ENCODE measurements at places on chromosomes 6 and 20.

DNA sequence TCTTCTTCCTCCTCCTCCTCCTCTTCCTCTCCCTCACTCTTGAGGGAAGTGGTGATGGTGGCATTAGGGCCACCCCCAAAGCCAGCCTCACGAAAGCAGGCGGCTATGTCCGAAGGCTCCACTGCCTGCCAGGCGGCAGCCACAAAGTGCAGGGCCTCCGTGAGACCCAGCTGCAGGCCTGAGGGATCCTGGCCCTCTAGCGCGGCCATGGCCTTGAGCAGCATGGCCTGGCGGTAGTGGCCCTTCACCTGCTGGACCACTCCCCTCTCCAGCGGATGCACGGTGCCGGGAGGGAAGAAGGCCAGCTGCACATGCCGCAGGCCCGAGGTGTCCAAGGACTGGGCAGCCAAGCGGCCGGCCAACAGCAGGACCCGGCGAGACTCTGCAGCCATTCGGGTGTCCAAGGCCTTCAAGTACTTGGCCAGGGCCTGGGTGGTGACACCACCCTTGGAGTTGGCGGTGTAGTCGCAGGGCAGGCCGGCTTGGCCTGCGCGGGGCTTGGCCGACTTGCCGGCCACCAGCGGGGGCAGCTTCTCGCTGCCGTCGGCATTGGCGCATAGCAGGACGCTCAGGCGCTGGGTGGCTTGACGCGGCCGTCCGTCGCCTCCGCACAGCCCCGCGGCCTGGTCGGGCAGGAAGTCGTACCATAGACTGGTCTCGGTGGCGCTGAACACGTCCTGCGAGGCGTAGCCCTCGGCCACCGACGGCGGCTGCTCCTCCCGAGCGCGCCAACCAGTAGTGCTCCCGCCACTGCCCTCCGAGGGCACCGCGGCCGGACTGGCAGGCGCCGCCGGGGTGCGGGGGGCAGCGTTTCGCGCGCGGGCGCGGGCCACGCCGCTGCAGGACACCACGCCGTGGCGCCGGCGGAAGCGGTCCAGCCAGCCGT is 1.1 kb downstream of the CENPB start:
- peak; percentile 63 for DNase-seq

- DNase-seq: peak; percentile 23
Observed at GRCh38 chr20:17624551-17625245, 54.8 kb downstream of the DSTN start.

GRCh38 chr6:7135755-7136154 is 28.0 kb downstream of the RREB1 start:
- DNase-seq: no peak

GRCh38 chr6:10276660-10277287 is 138.1 kb downstream of the TFAP2A start:
- no peak for DNase-seq

DNA sequence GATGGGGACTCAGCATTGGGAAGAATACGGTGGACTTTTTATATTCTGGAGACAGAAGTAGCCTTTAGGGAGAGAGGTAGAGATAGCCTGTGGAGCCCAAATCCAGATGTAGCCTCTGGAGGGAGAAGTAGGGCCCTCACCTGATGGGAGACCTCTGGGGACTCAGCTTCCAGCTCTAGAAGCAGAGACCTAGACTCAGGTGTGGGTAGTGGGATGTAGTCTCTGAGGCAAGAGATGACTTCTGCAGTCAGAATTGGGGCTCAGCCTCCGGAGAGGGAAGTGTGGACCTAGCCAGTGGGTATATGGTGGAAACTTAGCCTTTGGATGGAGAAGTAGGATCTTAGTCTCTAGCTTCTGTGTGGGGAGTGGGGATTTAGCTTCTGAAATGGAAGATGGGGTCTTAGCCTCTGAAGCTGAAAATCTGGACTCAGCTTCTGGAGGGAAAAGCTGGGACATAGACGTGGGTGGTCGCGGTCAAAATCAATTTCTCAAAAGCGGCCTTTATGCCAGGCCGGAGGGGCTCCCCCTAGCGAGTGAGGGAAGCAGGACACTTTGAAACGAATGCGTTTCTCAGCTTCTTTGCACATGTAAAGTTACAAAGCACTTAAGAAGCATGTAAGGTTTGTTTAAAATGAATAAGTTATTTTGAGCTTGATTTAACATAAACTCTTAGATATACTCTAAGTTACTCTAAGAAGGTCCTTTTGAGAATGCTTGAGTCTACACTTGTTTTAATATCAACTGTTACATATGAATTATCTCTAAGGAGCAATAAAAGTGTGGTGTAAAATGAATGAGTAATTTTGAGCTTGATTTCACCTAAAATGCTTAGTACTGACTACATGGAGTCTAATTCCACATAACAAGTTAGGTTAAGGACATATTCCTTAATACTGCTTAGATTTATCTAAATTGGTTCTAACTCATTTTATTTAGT is 12.9 kb upstream of the ZNF343 start:
- DNase-seq: no peak

All from lower lobe of right lung (tissue), 2 donors.